ENCODE measurements at places on chromosomes 3 and 15.
A peak's percentile ranks its signal among the peaks of the same experiment; 100 is the strongest.

GRCh38 chr3:123064914-123065313 is 1.9 kb upstream of the PDIA5 start:
- DNase-seq: no peak

- DNase-seq: no peak
Measured at GRCh38 chr15:51260202-51260601, 78.2 kb downstream of the CYP19A1 start.

DNA sequence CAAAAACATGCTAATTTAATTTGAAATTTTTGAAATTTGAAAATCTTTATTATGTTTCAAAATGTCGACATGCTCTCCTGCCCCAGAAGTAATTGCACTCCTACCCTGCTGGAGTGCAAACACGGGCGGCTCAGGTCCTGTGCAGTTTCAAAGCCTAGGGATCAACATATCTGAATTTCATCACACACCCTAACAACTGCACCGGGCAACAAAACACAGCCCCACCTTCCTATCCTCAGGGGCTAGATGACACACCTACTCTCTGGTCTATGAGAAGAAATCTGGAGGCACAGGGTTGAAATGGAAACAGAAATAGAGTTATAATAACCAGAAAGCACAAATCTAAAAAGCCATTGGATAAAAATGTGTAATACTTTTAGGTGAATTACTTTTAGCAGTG is 61.4 kb downstream of the BFSP2 start:
- DNase-seq: no peak

GRCh38 chr3:14353502-14353901 is 48.9 kb upstream of the SLC6A6 start:
- DNase-seq: no peak

DNA sequence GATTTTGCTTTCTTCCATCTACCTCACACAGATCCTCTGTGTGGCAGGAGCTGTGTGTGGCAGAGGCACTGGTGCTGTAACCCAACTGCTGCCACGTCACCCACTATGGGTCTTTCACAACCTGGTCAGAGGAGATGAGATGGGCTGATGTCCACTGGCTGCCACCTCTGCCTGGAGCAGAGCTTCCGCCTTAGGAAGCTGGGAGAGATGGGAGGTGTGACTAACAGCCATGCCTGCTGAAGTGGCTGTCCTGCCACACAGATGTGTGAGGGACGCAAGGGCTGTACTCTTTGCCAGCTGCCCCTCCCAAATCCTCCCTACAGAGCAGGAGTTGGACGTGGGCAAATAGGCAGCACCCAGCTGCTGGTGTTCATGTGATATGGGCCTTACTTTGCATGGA is 329.5 kb downstream of the GABRB3 start:
- no peak for DNase-seq

DNA sequence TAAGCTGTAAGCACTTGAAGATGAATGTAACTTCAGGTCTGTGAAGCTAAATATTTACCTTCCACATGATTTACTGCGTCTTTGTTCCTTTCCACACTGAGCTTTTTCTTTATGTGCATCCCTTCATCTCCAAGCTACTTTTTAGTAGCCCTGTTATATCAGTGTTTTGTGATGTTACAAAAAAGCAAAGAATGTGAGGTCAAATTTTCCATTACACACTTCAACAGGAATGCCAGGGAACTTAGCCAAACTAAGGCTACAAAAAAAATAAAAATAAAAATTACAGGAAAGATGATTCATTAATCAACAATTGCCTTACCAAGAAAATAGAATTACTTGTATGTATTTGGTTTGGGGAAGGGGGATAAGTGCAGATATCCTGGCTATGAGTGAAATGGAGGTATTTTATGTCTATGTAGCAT is 73.0 kb downstream of the FILIP1L start:
- peak; percentile 35 for DNase-seq

- DNase-seq: no peak
Measured at GRCh38 chr3:39850716-39851032, 41.3 kb downstream of the MYRIP start.

GRCh38 chr3:160754371-160754854 is 1.6 kb upstream of the PPM1L start:
- DNase-seq: peak; percentile 52

DNA sequence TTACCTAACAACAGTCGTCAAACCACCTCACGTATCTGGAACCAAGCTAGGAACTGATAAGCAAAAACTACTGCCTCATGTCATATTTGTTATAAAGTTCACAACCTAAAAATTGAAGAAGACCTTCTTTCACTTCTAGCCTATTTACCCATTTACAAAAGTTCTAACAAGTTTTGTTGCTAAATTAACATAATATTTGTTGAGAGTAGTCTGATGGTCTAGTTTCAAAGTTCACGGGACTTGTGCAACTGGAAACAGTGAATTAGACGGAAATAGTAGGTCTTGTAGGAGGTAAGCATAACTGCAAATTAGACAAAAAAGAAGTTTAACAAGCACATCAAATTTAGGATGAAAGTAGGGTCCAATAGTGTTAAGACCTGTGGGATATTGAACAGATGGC is 51.9 kb downstream of the CCR4 start:
- no peak for DNase-seq

DNA sequence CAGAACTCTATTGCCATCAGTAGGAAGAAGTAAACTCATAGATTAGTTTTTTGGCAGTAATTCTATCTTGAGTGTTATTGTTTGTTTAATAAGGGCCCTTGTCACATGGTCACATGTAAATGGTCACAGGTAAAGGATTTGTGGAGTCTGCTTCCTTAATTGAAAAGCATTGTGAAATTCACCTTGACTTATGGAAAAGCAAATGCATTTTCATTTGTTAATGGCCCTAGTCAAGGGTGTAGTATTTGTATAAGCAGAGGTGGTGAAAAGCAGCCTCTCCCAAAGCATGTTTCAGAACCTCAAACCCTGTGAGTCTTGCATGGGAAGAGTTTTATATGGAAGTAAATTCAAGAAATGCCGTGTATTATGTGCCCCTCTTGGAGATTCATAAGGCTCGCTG is 197.5 kb upstream of the NR2E3 start:
- DNase-seq: no peak

DNA sequence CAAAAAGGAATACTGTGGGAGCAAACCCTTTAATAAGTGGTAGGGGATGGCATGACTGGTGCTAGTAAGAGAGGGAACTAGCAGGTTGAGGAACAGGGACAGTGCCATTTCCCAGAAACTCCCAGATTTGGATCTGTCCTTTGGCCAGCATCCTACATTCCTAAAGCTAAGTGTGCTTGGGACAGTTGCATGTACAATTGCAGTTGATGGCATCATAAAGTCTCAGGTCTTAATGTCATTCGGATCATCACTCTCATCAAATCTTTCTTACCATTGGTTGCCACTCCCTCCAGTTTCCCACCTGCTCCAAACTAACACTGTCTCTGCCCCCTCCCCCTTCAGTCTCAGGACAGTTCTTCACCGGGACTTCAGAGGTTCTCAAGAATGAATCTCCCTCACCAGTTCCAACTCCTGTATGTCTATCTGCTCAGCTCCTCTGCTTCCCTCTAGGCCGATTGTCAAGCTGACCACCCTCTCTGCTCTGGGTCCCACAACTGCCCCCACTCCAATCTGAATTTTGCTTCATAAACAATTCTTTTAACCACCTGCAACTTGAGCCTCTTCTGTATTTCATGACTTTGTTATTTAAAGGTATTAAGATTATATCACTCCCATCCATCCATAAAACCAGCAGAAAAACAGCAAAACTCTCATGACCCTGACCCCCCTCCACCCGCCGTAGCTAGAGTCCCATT is 260.8 kb downstream of the CGGBP1 start:
- DNase-seq: no peak

GRCh38 chr3:79086514-79086913 is 681.3 kb downstream of the ROBO1 start:
- DNase-seq: peak; percentile 38

DNA sequence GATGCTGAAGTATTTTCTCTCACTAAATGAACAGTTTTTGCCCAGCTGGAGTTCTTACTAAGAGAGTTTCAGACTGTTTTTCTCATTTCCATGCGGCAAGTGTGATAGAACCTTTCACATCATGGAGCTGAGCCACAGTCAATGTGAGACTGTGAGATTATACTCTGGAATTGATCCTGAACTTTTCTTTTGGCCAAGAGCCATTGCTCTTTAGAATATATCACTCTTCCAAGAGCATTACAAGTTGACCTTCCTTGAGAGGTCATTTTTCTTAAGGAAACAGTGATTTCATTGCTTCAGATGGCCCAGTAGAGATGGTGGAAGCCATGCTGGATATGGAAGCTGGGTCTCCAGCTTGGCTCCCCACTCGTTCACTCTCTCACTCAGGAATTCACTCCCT is 212.9 kb upstream of the UMPS start:
- DNase-seq: no peak

- DNase-seq: no peak
Measured at GRCh38 chr3:5828251-5828650, 640.7 kb downstream of the EDEM1 start.

- no peak for DNase-seq
Measured at GRCh38 chr15:81530271-81530691, 156.3 kb upstream of the TMC3 start.

- DNase-seq: no peak
Measured at GRCh38 chr3:113091417-113091816, 100.6 kb downstream of the GTPBP8 start.

DNA sequence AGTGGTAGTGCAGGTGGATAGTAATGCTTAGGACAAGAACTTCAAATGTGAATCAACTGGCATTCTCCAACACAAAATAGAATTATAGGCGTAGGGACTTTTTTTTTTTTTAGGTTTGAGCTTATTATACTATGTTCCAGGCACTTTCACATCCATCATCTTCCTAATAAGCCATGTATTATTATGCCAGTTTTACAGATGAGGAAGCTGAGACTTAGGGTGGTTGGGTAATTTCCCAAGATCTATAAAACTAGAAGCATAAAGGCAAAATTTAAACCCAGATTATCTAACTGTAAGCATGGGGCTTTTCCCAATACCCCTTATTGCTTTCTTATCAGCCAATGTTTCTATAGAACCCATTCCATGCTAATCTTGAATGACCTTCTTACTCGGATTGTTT is 75.1 kb upstream of the ETV5 start:
- no peak for DNase-seq

- DNase-seq: no peak
Measured at GRCh38 chr15:76253691-76254473, 57.4 kb downstream of the ETFA start.

- no peak for DNase-seq
Measured at GRCh38 chr3:37770336-37770735, 91.3 kb upstream of the CTDSPL start.

DNA sequence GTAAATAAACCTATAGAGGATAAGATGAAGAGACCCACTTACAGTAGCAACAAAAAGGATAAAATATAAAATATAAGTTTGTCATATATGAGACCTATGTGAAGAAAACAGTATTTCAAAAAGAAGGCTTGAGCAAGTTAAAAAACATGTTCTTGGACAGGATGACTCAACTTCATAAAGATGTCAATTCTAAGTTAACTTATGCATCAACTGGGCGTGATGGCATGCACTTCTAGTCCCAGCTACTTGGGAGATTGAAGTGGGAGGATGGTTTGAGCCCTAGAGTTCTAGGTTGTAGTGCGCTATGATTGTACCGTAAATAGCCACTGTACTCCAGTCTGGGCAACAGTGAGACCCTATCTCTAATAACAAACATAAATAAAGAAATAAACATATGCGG is 59.7 kb downstream of the PDCD6IP start:
- DNase-seq: no peak

- no peak for DNase-seq
Measured at GRCh38 chr15:85423256-85423655, 42.9 kb downstream of the AKAP13 start.

DNA sequence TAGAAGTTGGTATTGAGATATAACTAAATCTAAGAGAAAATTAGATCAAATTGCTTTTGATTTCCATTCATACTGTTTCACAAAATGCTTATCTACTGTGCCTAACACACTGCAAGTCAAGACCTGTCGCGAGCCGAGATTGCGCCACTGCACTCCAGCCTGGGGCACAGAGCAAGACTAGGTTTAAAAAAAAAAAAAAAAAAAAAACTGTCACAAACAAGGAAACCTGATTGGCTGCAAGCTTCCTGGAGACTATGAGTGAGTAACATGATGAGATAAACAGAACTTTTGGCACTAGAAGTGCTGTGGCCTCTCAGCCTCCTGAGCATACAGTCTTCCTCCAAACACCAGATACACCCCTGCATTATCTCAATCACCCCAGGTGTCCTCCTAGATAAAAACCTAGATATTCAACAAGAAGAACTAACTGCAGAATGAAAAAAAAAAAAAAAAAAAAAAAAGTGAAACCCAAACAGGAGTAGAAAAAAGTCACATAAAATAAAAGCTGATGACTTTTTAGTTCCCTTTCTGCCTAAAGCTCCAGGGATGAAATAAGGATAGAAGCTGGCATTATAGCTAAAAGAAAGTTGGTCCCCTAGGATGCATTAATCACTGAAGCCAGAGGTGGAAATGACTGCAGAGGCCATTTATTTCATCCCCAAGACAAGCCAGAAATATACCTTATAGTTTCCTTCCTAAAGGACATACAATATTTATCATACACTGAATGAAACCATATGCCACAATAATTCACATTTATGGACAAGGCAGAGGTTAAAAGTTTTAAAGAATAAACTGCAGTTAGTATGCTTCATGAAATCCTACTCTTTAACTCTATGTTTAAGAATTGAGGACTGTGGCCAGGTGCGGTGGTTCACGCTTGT is 82.4 kb downstream of the P3H2 start:
- DNase-seq: peak; percentile 58

DNA sequence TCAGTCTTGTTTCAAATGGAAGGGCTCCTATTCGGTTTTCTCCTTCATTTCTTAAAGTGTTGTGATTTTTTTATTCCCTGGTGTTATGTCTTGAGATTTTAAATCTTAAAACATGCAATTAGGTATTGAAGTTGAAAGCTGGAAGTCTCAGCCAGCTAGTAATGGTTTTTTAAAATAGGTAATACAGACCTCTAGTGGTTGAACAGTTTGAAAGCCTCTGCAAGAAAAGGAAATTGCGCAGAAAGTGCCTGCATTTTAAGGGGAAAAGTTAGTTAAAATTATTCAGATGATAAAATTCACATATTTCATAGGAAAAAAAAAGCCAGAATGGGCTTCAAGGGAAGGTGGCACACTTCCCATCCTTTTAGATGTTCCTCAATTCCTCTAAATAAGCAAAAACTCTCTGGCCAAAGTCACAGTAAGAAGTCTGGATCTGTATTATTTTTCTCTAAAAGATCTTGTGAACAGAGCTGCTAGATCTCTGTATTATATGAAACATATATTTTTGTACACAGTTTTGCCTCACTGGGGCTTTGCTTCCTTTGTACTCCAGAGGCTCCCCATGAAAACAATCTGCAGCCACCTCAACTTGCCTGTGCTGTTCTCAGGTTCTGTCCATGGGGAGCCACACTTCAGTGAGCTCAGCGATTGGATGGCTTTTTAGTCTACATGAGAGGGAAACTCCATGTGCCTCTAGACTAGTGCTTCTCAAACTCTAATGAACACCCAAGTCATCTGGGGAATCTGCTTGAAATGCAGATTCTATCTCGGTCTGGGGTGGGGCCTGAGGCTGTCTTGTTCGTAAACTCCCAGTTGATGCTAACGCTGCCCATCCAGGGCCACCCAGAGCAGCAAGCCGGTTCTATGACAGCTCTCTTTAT is 21.5 kb downstream of the AGTR1 start:
- DNase-seq: peak; percentile 17

GRCh38 chr15:69299451-69299886 is 757 bp downstream of the PAQR5 start:
- no peak for DNase-seq

GRCh38 chr3:190414297-190414696 is 26.3 kb downstream of the CLDN16 start:
- no peak for DNase-seq
